ENCODE measurements at places on chromosomes 12 and 14. TPM values are rescaled to one million over a fixed set of nuclear protein-coding genes. Genes with fewer than 3 reads are reported as not detected.
A peak's percentile ranks its signal among the peaks of the same experiment; 100 is the strongest.

- DNase-seq = no peak
Measured at GRCh38 chr14:97457575-97458085, 660.4 kb downstream of the VRK1 start.

GRCh38 chr12:105538880-105539279, 208.4 kb downstream of the C12orf75 start:
- DNase-seq = no peak

DNA sequence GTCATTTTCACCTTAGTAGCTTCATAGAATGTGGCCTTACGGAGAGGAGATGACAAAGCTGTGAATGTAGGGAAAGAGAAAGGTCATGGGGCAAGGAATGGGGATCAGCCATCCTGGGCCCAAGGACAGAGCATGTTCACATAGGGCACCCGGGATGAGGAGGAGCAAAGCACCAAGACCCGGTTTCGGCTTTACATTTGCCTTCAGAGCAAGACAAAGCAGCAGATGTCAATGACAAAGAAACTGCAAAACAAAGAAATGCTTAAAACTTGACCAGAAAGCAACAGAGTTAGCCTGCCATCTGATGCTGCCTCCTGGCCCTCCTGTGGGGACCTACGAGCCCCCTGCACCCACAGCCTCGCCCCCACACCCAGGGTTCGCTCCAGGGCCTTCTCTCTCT, 249.2 kb downstream of the SLC41A2 start:
- DNase-seq = no peak

- DNase-seq = peak; percentile 22
Measured at GRCh38 chr12:54201001-54201794, 12.4 kb upstream of the SMUG1 start.

Gene FCF1
- 50.2 TPM for total RNA-seq

Gene FMNL3
- 9.5 TPM for total RNA-seq
